Stimulated activated CD4-positive, alpha-beta T cell treated with anti-CD3 and anti-CD28 coated beads, Interleukin-1b, Interleukin-23, amount 100 ng/mL, for 1 hour (primary cell): ENCODE measurements at places on chromosomes 2 and 18.

DNA sequence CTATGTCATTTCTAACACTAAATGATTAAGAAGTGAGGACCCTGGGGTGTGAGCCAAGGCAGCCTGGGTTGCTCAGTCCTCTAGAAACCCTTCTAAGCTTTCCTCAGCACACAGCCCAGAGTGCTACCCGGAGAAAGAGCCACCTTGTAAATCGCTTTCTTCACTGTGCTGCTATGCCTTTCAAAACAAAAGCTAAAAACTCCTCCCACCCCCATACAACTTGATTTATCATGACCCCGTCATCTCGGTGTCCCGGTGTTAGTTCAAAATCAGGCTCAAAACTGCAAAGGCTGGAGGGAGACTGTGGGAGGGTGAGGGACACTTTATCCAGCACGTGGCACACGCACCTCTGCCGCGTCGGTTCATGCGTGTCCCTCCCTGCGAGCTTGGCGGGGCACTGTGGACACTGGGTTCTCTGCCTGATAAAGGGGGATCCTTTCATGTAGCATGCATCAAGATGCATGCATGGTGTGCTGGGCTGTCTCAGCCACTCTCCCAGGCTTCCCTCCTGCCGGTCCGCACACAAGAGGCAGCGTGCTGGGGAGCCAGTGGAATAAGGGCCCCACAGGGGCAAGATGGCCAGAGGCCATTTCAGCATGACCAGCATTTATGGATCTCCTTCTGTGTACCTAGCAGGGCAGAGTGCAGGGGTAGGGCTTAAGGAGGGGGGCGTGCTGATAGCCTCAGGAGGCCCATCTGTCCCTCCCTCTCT, 170.4 kb downstream of the SMAD7 start:
- DNase-seq = no peak

GRCh38 chr2:23760736-23761135, 166.2 kb downstream of the ATAD2B start:
- DNase-seq = no peak

DNA sequence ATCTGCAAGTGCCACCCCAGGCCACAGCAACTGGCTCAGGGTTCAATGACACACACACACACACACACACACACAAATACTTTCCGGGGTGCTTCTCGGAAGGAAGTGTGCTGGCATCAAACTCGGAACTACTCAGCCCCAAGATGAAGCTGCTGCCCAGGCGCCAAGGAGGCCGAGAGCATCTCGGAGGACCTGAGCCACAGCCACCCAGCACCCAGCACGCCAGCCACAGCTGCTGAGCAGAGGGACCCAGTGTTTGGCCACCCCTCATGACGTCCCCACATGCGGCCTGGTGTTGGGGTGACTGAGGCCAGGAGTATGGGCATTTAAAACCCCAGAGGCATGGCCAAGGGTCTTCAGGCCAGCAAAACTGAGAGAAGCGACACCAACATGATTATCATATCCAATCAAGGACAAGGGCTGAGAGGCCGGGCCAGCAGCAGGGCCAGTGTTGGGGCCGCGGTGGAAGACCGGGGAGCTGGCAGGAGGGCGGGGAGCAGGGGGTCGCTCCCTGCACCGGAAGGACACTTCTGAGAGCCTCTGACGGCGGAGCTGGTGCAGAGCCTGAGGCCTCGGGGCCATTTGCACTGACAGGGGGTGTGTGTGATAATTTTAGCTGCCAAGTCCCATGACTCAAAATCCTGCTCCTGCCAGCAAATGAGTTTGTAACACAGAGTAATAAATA, 61.8 kb downstream of the BIN1 start:
- no peak for DNase-seq

GRCh38 chr2:2060431-2060830, 270.6 kb downstream of the MYT1L start:
- DNase-seq = no peak

- DNase-seq = no peak
These were observed 62.6 kb upstream of the STK17B start for GRCh38 chr2:196233805-196234475.

DNA sequence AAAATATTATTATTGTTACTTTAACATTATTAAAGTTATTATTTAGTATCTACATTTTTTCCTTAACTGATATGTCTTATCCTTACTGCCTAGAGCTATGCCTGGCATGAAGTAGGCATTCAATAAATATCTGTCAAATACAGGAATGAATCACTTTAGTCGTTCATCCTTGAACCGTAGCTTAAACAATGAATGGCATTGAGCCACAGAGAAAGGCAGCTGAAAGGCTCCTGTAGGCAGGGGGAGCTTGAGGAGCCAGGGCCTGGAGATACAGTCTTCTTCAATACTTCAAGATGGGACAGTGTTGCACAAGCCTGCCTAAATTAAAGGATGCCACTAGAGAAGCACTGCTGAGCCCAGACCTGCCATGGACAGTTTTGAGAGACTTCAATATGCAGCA, 22.5 kb downstream of the CYRIA start:
- no peak for DNase-seq

- DNase-seq = no peak
These were observed 56.4 kb downstream of the MAP4K4 start for GRCh38 chr2:101753720-101754490.

DNA sequence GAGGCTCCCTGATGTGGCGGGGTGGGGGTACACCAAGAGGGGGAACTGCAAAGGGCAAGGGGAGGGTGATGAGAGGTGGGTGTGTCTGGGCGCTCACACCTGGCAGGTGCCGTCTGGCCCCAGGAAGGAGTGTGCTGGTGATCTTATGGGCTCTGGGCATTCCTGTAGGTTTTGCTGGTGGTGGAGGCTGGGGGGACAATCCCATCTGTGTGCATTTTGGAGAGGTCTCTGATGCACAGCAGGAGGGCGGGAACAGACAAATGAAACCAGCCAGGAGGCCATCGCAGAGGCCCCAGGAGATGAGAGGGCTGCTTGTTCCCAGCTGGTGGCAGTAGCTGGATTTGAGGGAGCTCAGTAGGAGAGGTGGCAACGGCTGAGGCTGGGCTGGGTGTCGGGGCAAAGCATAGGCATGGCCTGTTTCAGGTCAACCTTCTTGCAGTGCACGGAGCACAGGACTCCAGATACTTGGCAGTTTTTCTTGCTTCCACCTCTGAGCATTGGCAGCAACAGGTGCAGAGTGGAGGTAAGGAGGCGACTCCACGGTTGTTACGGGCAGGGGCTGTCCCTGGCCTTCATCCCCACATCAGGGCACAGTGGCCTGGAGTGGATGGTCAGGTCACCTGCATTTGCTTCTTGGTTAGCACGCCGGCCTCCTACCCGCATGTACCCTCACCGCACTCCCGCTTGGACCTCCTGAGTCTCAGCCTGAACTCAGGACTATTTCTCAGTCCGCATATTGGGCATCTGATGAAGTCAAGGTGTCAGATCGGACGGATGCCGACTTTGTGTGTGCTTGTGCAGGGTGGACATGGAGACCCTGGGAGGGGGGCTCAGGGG, 194.2 kb upstream of the HDAC4 start:
- no peak for DNase-seq

DNA sequence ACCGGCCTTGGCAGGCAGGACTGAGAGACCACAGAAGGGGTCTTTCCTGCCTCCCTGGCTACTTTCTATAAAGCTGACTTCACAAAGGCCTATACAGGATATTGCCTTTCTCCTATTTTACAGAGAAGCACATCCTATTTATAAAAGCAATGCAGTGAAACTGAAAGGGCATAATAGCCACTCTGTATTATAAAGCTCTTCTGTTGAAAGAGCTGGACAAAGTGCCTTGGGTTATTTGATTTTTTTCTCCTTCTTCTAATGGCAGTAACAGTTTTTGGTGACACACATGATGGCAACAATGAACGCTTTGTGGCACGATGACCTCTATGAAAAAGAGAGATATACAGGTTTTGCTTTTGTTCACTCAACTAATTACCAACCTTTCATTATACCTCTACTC, 281.1 kb downstream of the ZNF516 start:
- DNase-seq = no peak

GRCh38 chr2:242030858-242031257, 161.3 kb downstream of the RTP5 start:
- DNase-seq = no peak

- no peak for DNase-seq
These were observed 777 bp downstream of the MOCOS start for GRCh38 chr18:36187826-36188721.

GRCh38 chr18:63686871-63687270, 15.9 kb upstream of the SERPINB11 start:
- DNase-seq = no peak

- no peak for DNase-seq
These were observed 41.1 kb downstream of the SOWAHC start for GRCh38 chr2:109655287-109655686.

DNA sequence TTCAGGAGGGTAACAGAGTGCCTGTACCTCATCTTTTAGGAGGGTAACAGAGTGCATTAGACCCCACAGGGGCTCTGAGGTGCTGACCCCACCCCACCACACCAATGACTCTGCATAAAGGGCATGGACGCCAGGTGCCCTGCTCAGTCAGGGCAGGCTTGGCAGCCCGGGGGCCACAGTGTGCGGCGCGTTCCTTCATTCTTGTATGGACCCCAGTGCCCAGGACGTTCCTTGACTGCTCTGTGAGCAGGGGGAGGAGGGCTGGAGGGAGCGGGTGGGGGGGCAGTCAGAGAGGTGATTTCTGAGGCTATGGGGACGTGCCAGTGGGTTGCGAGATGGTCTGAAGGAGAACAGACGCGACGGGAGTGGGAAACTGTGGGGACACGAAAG, 168.7 kb upstream of the NCK2 start:
- DNase-seq = no peak

- no peak for DNase-seq
These were observed 115.7 kb downstream of the CMPK2 start for GRCh38 chr2:6749962-6750361.

DNA sequence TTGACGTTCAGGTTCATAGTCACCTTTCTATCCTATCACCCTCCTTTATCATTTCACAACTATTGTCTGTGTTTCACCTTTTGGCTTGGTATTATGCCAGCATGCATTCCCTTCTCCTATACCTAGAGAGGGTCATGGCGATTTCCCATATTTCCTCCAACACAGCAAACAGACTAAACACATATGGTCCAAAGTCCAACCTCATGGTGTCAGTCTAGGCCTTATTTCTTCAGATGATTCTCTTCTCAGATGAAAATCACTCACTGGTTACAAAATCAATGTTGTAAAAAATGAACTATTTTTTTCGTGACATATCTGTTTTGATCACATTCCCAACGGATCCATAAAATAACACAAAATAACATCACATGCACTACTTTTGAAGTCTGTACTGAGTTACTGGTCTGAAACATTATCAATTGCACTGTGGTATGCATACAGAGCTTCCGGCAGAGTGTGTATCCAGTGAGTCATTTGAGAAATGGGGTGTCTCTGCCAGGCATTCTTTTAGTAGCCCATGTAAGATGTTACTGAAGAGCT, 204.8 kb upstream of the GALNT5 start:
- DNase-seq = no peak

DNA sequence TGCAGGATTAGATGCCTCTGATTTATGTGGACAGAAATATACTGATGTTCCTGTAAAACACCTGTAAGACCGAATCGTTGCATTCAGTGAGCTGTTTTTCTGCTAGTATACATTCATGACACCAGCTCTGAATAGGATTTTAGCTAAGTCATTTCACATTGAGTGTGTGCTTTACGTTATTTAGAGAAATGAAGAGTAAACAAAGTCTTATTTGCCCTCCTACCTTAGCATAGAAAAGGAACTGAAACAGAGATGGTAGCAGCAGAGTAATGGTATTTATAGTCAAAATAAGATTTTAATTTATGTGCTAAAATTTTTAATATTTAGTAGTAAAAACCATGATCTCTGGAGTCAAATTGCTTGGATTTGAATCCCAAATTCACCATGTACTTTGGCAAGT, 168.0 kb downstream of the CERS6 start:
- no peak for DNase-seq

DNA sequence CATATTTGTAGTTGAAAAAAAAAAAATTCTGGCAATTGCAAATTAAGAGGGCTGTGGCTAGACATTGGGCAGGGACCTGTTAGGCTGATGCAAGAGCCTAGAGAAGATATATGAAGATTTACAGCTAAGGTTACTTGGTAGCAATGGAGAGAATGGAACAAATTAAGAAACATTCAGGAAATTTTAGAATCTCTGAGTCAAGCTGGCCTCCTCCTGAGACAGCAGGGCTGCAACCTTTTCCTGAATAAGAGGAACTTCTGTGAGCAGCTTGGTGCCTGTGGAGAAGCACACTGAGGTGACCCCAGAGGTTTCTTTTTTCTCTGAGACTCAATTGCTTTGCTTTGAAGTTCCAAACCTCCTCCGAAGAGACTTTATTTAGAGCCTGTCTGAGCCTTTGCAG, 118.6 kb upstream of the LRATD1 start:
- DNase-seq = no peak

DNA sequence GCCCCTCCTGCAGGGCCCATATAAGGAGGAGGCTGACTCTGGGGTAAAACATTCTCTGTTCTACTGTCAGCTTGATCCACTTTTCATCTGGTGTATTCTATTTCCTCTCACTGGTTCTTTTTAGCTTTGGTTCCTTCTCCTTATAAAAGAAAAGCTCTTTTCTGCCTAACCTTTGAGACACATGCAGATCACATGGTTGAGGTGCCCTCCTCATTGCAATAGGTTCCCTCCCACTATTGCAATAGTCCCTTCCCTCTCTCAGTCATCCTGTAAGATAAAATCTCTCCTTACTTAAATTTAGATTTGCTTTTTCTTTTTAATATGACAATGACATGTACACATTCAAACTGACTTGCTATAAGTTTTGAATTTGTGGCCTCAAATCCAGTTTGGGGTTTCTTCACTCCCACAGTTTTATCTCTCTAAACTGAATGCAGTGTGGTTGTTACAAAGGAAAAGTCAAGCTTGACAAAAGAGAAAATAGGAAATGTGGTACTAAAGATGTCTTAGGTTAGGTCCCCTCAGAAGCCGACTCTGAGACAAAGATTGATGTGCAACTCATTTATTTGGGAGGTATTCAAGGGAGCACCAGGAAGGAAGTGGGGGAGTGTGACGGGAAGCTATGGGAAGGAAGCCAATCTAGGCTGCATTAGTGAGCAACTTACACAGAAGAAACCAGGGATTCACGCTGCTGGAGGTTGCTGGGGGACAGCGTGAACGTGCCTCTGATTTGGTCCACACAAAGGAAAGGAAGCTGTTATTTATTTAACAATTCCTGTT, 127.6 kb upstream of the LINC00305 start:
- DNase-seq = no peak

DNA sequence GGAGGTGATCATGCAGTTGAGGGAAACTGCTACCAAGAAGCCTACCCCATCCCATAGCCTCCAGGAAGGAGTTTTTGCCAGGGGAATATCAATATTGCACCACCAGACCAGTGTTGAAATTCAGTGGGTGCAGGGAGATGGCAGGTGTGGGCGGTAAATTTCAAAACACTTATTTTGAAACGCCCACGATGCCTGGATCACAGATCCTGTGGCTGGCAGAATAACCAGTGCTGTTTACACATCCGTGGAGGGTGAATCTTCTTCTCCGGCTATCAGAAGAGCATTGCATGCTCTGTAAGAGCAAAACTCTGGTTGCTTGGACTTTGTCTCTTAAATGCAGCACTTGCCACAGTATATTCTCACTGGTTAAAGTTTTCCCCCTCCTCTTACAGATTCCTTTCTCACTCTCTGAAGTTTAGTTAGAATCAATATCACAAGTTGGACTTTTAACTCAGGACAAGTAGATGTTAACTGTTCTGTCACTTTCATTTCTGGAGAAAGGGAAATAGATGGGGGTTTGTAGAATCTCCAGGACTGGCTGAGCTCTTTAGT, 70.5 kb upstream of the ZCCHC2 start:
- DNase-seq = no peak

- no peak for DNase-seq
These were observed 722 bp downstream of the MAP4K4 start for GRCh38 chr2:101698014-101698843.

- no peak for DNase-seq
These were observed 16.6 kb downstream of the HJURP start for GRCh38 chr2:233837694-233838229.
